Panc1 (cell line): ENCODE measurements at places on chromosomes 1 and 21.
A peak's percentile ranks its signal among the peaks of the same experiment; 100 is the strongest.

GRCh38 chr1:8701794-8702471 lies 115.5 kb downstream of the RERE start:
- no peak for DNase-seq

DNA sequence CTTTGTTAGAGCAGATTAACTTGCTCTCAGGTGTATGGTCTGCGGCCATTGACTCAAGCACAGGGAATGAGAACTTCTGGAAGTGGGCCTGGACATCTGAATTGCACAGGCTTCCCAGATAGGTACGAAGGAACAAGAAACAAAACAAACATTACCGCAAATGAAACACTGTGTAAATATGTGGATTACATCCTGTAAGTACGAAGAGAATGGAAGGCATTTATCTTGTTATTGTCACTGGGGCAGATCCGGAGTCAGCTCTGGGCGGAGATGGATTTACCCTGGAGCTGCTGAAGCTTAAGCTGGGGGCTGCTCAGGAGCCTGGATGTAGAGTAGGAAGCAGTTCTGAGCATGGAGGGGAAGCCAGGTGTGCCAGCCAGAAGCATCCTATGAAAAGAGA lies 6.8 kb downstream of the HES2 start:
- DNase-seq = no peak

DNA sequence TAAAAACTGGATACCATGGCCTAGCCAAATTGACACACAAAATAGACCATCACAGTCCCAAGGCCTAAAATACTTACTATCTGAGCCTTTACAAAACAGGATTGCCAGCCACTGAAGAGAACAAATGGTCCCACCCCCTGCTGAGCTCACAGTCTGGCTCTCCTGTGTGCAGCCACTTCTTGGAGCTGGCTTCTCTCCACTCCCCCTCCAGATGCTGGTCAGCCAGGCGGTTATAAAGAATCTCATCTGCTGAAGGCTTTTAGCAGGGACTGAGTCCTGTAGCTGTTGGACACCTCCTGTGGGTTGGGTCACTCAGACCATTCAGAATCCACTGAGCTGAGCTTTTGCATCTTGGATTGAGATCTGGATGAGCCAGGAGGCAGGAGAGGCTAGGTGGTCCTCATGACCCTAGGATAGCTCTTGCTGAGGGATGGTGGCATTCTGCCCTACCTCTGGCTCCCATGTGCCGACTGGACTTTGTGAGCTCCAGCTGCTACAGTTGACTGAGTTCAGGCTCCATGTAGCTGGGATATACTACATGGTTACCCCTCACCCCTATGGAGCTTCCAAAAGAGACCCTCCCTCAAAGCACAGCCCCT lies 16.1 kb downstream of the OXCT2 start:
- DNase-seq = no peak

- DNase-seq = no peak
Observed at GRCh38 chr1:175554586-175554985, 188.8 kb downstream of the TNR start.

DNA sequence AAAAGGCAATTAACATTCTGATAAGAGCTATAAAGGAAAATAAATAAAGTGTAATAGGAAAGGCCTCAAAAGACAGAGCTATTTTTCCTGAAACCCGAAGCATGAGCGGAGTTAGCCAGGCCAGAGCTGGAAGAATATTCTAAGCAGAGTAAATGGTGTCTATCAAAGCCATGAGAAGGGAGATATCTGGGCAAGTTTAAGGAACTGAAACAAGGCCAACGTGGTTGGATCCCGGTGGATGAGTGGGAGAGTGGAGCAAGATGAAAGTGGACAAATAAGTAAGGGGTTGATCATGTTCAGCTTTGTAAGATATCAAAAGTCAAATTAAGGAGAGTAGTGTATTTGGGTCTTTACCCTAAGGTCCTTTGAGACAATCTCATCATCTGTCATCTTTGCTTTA lies 234.0 kb downstream of the TM2D1 start:
- DNase-seq = no peak

- DNase-seq = no peak
Observed at GRCh38 chr1:187763976-187764375, 935.2 kb downstream of the PLA2G4A start.

DNA sequence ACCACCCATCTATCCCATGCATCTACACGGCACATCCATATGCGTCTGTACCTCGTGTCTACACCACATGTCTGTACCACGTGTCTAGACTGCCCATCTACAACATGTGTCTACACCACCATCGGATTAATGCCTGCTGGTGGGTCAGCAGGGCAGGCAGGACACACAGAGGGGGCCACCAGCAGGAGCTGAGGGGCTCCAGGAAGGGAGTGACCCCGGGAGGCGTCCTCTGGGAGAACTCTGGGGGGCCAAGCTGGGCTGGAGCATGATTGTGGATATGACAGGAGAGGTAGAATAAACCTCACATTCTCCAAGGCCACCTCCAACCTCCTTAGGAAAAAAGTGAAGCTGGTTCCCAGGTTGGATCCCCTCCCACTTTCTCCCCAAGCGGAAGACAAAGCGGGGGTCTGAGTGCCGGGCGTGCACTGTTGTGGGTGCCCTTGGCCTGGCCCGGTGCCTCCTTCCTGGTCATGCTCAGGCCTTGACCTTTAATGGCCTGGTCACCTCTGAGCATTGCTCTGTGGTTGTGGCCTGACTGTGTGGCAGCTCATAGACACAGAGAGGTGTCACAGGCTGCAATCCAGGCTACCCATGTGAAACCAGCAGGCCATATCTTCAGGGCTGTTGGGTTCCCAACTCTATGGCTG lies 881 bp upstream of the ACTRT2 start:
- DNase-seq = no peak

GRCh38 chr21:46322351-46323226 lies 1.1 kb downstream of the C21orf58 start:
- DNase-seq = no peak

DNA sequence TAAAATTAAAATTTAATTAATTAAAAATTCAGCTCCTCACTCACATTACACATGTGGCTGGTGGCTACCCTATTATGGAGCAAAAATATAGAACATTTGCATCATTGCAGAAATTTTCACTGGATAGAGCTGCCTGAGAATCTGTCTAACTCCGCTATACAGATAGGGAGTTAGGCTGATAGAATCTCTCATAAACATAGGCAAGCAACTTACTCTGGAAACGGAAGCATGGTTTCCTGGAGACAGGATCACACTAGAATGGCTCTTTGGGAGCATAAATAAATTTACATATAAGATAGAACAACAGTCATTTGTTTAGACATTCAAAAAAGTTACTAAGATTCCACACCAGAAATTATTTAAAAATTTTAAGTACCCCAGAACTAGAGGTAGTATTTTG lies 12.2 kb upstream of the LAMC2 start:
- no peak for DNase-seq

DNA sequence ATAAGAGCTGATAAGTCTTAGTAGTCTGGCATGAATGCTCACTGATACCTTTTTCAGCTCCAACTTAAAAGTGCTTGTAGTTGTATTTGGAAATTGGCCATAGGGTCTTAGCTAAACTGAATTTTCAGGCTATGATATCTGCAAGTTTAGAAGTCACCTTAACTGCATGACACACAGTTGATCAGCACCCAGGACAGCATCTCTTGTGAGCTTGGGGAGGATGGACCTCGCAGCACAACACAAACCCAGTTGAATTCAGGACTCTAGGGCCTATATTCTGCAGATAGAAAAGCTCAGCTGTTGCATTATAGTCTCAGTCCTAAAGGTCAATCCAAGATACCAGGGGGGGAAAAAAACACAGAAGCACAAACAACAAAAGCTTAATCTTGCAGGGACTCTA lies 394.3 kb downstream of the KCNH1 start:
- DNase-seq = no peak

GRCh38 chr1:13888351-13888986 lies 188.5 kb downstream of the PRDM2 start:
- DNase-seq = no peak

DNA sequence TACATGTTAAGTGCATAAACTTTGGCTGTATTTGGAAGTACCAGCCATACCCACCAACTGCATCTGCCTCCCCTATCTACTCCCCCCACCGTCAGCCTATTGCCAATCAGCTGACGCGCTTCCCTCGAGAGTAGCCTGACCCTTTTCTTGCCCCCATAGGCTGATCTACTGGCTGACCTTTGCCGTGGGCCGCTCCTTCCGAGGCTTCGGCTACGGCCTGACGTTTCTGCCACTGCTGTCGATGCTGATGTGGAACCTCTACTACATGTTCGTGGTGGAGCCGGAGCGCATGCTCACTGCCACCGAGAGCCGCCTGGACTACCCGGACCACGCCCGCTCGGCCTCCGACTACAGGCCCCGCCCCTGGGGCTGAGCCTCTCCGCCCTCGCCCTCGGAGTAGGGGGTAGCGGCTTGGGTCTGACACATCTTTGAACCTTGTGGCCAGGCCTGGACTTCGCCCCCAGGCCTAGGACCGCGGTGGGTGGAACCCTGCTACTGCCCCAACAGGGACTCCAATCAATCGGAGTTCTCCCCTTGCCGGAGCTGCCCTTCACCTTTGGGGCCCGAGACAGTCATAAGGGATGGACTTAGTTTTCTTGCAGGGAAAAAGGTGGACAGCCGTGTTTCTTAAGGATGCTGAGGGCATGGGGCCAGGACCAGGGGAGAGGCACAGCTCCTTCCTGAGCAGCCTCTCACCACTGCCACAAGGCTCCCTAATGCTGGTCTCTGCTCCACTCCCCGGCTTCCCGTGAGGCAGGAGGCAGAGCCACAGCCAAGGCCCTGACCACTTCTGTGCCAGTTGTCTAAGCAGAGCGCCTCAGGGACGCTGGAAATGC lies 4.0 kb downstream of the GLMP start:
- DNase-seq = peak; percentile 48

DNA sequence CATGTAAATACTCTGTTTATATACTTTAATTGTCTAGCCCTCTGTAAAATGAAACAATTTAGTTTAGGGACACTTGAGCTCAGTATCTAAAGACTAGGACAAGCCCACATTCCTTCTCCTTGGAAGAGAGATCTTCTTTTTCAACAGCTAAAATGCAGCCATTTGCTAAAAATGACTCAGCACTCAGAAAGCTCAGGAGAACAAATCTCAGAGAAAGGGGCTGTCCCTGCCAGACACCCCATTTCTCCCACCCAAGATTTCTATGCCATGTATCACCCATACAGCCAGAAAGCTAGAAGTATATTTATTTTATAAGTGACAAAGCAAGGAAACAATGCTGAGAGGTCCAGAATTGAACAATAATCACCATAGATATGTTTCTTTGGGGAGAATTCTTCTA lies 23.2 kb upstream of the PRDX6 start:
- no peak for DNase-seq

DNA sequence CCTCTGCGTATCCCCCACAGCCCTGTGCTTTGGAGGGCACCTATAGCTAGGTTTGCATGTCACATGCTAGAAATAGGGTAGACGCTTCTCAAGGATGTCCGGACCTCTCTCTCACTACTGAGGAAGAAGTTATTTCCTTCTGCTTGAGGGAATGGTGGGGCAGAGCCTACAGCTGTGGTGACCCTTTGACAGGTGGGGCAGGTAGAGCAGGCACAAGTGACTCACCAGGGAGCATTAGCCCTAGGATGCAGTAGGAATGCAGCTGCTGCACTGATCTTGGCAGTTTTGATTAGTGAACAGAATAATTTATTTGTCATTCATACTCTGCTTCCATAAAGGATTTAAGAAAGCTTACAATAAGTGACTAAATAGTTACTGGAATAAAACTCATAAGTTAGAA lies 129.6 kb upstream of the HOOK1 start:
- no peak for DNase-seq

GRCh38 chr1:218971156-218971555 lies 202.5 kb upstream of the LYPLAL1 start:
- no peak for DNase-seq

- DNase-seq = no peak
Observed at GRCh38 chr1:174326278-174326677, 121.5 kb upstream of the GPR52 start.

DNA sequence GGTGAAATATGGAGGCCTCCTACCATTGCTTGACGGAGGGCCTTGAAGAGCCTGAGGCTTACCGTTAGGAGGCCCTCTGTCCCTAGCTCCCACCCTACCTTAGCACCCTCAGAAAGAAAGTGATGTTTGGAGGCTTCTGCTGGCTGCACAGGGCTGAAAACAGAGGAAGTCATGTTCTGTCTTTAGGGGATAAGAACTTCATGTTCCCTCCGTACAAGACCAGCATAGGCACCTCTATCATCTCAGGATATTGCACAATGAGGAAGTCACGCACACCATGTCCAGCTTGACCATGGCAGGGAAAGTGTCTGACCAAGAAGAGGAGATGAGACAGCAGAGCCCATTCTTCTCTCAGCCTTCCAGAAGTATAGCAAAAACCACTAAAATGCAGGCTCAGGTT lies 13.8 kb downstream of the ADORA3 start:
- DNase-seq = no peak
